Stimulated activated CD8-positive, alpha-beta memory T cell treated with anti-CD3 and anti-CD28 coated beads, Interleukin-15, amount 100 ng/mL, for 4 hours (primary cell): ENCODE measurements at places on chromosomes 2 and 18.

DNA sequence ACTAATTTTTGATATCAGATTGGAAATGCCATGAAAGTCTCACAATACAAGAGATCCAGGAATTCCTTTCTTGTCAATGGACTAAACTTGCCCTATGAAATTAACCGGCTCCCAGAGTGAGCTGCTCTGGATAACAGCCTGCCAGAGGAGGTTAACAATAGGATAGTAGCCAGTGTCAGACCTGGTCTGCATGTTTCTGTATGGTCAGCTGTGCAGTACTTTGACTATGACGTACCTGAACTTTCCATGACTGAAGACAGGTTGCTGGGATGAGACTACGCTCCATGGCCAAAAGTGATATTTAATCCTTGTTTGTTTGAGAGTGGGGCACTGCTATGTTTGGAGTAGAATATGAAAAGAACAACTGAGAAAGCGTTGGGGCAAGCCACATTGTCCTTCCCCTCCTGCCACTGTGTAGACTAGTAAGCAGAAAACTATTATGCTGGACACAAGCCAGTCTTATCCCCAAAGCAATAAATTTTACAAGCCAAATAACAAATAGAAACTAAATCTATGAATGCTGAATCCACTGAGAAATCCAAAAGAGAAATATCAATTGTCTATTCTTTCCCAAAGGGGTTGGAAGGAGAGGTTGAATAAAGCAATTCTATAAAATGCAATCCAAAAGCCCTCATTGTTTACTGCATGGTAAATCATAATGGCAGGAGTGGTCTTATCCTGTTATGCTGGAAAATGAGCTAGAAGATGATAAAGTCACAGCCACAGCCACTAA lies 115.5 kb upstream of the CYP26B1 start:
- DNase-seq, result no peak

DNA sequence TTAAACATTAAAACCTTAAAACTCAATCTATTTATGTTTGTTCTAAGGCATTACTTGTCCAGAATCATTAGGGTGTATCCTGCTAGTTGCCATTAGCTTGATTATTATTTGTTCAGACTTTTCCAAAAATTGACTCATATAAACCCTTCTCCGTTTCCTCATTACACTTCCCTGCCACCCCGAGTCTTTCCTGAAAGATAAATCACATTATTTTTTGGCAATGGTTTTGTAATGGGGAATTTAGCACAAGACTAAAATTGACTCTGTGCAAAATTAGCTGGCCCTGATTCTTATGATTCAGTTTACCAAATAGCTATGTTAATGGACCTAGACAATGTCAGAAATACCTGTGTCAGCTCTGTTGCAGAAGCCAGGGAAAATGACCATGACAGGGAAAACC lies 112.2 kb upstream of the NT5C1B start:
- no peak for DNase-seq

- no peak for DNase-seq
Measured at GRCh38 chr18:79518683-79519128, 123.0 kb downstream of the NFATC1 start.

GRCh38 chr2:96315400-96316071 lies 9.6 kb upstream of the ITPRIPL1 start:
- no peak for DNase-seq

DNA sequence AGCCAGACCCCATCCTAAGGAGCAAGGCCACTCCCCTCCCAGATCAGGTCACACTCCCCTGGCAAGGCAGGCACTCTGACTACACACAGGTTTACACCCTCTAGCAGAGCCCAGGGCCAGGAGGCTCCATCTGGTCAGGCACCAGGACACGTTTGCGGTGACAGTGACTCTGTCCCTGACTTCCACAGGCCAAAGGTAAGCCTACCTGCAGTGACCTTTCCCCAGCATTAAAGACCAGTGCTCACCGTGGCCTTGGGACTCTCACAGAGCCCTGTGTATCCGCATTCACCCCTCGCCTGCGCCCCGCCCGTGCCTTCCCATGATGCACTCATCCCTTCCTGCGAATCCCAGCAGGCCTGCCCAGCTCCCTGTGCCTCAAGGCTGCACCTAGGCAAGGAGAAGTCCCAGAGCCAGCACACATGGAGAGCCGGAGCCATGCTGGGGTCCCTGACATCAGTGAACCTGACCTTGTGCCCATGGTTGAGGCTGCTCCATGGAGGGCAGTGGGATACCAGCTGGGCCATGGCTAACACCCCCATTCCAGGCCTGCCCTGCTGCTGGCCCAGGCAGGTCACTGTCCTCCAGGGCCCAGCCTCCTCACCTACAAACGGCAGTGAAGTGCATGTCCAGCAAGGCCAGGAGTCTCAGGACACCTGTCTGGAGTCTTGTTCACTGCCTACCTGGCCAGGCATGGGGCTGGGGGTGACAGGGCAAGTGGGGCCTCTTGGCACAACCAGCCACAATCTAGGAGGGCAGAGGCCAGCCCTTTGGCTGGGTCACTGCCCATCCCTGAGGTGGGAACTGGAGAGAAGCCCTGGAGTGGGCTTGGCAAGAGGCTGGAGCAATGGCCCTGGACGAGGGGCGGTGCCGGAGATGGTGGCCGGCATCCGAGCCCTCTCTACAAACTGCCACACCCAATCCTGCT lies 3.0 kb downstream of the NEURL3 start:
- DNase-seq, result no peak

- DNase-seq, result no peak
Measured at GRCh38 chr2:1480671-1481076, 67.4 kb downstream of the TPO start.

DNA sequence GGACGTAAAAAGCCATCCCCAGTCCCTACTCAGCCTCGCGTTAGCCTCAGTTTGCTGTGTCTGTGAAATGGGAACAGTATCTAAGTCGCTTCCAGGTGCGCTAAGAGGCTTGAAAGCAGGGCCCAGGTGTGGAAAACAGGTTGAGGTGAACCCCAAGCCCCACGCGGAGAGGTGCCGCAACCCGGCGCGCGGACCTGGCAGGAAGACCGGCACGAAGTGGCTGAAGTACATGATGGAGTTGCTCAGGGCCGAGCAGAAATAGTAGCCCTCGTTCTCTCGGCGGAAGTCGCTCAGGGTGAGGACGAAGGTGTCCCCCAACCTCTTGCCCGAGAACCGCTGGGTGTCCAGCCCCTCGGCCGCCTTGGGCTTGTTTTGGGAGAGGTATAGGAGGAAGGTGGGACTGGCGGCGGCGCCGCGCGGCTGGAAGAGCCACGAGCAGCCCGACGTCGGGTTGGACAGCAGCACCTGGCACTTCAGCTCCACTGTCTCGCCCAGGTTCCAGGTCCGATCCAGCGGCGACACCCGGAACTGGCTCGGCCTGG lies 508 bp downstream of the CD8A start:
- DNase-seq, result no peak

DNA sequence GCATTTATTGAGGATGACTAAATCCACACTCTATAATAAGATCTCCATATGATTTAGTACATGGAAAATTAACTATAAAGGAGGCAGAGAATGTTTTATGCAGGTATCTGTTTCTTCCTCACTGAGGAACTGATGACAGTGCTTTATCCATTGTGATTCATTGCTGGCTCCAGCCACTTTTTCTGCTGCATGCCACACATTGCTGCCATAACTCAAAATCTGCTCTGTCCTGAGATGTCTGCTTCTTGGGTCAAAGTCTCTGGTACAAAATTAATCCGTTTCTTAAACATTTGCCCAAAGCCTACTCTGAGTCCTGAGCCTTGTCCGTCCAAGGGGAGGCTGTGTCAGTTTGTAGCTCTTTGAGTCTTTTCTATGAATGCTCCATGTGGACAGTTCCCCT lies 15.5 kb upstream of the ARHGAP28 start:
- DNase-seq, result no peak

DNA sequence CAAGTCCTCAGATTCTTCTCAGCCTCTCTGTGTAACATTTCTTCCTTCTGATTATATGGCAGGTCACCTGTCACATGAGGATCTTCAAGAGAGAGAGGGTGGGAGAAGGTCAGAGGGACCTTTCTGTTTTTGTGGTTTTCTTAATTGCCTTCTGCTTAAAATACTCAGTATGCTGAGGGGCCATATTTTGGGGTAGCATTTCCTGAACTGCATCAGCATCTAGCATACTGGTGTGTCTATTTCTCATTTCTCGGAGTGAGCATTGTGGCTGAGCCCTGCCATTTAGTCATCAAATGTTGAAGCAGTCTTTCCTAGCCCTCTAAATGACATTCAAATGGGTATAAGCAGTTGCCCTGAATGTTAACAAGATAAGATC lies 162.7 kb downstream of the MYO3B start:
- no peak for DNase-seq

DNA sequence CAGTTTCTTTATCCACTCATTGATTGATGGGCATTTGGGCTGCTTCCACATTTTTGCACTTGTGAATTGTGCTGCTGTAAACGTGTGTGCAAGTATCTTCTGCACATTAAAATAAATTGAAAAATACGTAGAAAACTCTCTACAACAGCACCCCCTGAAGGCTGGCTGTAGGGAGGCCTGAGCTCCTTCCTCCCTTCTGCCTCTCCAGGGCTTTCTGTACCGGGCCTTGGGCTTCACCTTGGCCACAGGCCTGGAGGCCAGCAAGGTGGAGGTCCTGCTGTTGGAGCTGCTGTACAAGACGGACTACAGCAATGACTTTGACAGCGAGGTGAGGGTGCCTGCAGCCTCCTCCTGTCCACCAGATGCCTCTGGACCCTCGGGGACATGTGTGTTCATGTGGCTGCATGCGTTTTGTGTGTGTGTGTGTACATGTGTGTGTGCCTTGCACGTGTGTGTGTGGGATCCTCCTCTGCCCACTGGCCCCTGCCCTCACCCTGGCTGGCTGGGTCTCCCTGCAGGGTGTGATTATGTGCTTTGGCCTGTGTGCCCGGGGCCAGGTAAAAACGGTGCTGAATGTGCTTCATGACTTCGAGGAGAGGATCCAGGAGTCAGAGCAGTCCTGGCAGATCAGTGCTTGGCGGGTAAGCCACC lies 29.2 kb downstream of the MROH2A start:
- no peak for DNase-seq

- no peak for DNase-seq
Measured at GRCh38 chr18:38076346-38077070, 510.9 kb upstream of the CELF4 start.

DNA sequence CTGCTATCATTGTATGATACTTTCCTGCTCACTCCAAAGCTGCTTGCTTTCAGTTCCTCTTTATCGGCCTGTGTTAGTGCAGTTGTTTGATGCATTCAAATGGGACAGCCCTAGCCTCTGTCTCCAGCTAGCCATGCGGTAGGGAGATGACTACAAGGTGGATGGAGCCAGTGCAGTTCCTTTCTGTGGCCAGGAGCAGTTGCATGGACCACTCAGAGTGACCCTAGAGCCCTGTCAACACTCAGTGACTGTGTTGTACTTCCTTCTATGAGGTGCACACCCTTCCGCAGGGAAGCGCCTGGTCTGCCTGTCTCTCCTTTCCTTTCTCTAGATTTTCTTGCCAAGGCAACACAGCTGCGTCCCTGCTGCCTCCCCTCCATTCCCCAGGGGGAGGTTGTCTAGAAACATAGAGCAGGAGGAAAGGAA lies 33.8 kb downstream of the KCNS3 start:
- DNase-seq, result no peak
